ENCODE measurements at places on chromosomes 4 and X.

- DNase-seq, result no peak
- no peaks in the 10 kb centered on the region for H3K27me3 ChIP-seq
- H3K36me3 ChIP-seq, result no peaks in the 10 kb centered on the region
- H3K4me1 ChIP-seq, result no peaks in the 10 kb centered on the region
- no peak overlapping the region for H3K4me3 ChIP-seq
Observed at GRCh38 chrX:13868591-13868990, 51.7 kb upstream of the GPM6B start.

- no peaks in the 10 kb centered on the region for H3K36me3 ChIP-seq
- peak; percentile 3 for DNase-seq
- H3K27ac ChIP-seq, result no peak overlapping the region
Observed at GRCh38 chrX:103941201-103941975, 21.0 kb upstream of the TMSB15B start.

DNA sequence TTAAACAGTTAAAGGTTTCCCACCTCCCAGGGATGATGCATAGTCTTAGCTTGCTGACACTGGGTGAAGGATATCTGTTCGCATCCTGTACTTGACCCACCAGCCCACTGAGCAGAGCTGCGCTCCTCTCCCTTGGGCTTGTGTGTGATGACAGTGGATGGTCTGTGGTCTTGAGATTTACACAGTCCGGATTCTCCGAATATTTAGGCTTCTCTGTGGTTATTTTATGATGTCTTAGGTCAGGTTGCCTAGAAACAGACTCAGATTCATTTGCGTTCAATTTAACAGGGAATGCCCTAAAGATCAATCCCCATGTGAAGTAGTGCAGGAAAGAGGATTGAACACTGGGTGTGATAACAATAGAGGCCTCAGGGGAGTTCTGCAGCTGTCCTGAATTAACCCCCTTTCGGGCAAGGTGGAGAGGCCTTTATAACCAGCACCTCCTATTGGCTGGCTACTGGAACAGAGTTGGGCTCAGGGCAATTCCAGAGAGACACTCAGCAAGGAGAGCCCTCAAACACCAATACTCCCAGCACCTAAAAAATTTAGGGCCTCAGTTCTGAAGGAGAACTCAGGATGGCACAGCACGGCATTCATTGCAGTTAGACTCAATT is 653.2 kb upstream of the GALNT7 start:
- no peak overlapping the region for H3K4me3 ChIP-seq
- H3K4me1 ChIP-seq, result no peaks in the 10 kb centered on the region
- no peaks in the 10 kb centered on the region for H3K36me3 ChIP-seq
- DNase-seq, result no peak

GRCh38 chr4:70902577-70903290 is 565 bp downstream of the MOB1B start:
- no peaks in the 10 kb centered on the region for H3K27me3 ChIP-seq
- no peaks in the 10 kb centered on the region for H3K36me3 ChIP-seq
- peak overlapping the region; percentile 90 for H3K4me3 ChIP-seq
- DNase-seq, result peak; percentile 66
- H3K4me1 ChIP-seq, result peaks cover 7% of the 10 kb centered on the region

GRCh38 chr4:161816958-161817357 is 346.8 kb downstream of the FSTL5 start:
- DNase-seq, result no peak
- no peaks in the 10 kb centered on the region for H3K36me3 ChIP-seq
- H3K4me1 ChIP-seq, result no peaks in the 10 kb centered on the region
- H3K27ac ChIP-seq, result no peak overlapping the region

DNA sequence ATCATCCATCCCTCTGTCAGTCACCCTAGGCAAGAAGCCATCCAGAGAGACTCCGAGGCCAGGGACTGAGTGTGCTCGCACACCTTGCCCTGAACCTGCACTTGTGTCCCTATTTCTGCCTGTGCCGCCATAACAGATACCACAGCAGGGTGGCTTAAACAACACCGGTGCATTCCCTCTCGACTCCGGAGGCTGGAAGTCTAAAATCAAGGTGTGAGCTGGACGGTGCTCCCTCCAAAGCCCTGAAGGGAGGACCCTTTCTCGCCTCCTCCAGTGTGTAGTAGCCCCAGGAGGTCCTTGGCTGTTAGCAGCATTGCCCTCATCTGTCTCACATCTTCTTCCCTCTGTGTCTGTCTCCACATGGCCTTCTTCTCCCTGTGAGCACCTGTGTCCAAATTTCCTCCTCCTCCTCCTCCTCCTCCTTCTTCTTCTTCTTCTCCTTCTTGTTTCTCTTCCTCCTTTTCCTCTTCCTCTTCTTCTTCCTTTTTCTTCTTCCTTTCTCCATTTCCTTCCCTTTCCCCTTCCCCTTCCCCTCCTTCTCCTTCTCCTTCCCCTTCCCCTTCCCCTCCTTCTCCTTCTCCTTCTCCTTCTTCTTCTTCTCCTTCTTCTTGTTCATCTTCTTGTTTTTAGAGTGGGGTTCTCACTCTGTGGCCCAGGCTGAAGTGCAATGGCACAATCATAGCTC is 98.1 kb upstream of the ENPP6 start:
- no peak for DNase-seq
- no peaks in the 10 kb centered on the region for H3K27me3 ChIP-seq
- H3K4me1 ChIP-seq, result peaks cover 6% of the 10 kb centered on the region
- no peak overlapping the region for H3K4me3 ChIP-seq
- no peaks in the 10 kb centered on the region for H3K36me3 ChIP-seq

GRCh38 chr4:8224975-8225625 is 26.0 kb downstream of the SH3TC1 start:
- H3K27ac ChIP-seq, result no peak overlapping the region
- H3K4me1 ChIP-seq, result peaks cover 12% of the 10 kb centered on the region
- H3K4me3 ChIP-seq, result no peak overlapping the region
- DNase-seq, result no peak
- H3K27me3 ChIP-seq, result no peaks in the 10 kb centered on the region

DNA sequence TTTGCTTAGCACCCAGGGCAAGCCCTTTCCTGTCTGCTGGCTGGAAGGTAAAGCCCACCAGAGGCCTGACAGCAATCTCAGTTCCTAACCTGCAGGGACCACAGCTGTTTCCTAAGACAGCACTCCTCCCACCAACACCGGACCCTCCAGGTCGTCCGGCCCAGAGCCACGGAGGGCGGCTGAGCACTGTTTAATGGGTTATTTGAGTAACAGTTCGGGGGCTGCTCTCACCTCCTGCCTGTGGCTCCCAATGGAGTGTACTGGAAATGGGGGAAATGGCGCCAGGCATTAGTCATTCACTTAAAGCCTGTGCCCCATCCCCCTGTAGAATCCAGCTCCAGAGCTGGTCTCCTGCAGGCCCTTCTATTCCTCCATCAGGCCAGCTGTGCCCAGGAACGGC is 81.6 kb upstream of the ADRA2C start:
- no peaks in the 10 kb centered on the region for H3K36me3 ChIP-seq
- H3K27ac ChIP-seq, result no peak overlapping the region
- no peak for DNase-seq
- H3K4me3 ChIP-seq, result no peak overlapping the region

GRCh38 chr4:24235618-24236017 is 345.8 kb upstream of the PPARGC1A start:
- peaks cover 15% of the 10 kb centered on the region for H3K4me1 ChIP-seq
- H3K27ac ChIP-seq, result peak overlapping the region; percentile 53
- peak; percentile 64 for DNase-seq
- no peak overlapping the region for H3K4me3 ChIP-seq

- no peak for DNase-seq
- H3K4me3 ChIP-seq, result no peak overlapping the region
- peaks cover 13% of the 10 kb centered on the region for H3K36me3 ChIP-seq
- H3K27me3 ChIP-seq, result no peaks in the 10 kb centered on the region
Observed at GRCh38 chr4:78254893-78255292, 197.8 kb downstream of the FRAS1 start.

- DNase-seq, result no peak
- H3K27ac ChIP-seq, result no peak overlapping the region
- no peak overlapping the region for H3K4me3 ChIP-seq
- no peaks in the 10 kb centered on the region for H3K27me3 ChIP-seq
Observed at GRCh38 chr4:52244848-52245247, 193.7 kb downstream of the SPATA18 start.

DNA sequence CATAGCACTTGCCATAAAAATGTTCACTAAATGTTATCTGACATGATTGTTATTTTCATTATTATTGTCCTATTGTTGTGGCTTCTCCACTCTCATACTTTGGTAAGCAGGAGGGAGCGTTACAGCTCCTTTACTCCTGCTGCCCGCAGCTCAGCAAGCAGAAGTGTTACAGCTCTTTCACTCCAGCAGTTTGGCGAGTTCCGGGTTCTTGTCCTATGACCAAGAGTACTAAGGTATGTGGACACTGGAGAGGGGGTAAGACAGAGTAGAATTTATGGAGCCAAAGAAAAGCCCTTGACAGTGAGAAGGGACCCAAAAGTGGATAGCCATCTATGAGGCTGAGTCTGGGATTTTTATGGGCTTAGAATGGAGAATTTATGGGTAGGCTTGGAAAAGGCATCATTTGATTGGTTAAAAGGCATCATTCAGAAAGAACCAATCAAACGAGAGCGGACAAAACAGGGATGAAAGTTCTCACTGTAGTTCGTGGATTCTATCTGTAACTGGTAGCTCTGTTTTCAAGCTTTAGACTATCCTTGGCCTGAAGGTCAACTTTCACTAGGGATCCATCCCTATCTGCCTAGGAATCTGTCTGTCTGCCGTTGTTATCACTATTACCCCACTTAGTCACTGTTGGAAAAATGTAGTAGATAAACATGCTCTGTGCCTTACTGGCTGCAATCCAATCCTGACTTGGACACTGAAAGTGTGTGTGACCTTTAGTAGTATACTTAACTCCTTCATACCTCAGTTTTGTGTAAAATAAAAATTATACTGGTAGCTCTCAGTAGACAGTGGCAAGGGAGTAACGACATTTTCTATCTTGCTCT is 545.6 kb upstream of the LCORL start:
- DNase-seq, result peak; percentile 60
- H3K27ac ChIP-seq, result no peak overlapping the region
- H3K36me3 ChIP-seq, result no peaks in the 10 kb centered on the region

DNA sequence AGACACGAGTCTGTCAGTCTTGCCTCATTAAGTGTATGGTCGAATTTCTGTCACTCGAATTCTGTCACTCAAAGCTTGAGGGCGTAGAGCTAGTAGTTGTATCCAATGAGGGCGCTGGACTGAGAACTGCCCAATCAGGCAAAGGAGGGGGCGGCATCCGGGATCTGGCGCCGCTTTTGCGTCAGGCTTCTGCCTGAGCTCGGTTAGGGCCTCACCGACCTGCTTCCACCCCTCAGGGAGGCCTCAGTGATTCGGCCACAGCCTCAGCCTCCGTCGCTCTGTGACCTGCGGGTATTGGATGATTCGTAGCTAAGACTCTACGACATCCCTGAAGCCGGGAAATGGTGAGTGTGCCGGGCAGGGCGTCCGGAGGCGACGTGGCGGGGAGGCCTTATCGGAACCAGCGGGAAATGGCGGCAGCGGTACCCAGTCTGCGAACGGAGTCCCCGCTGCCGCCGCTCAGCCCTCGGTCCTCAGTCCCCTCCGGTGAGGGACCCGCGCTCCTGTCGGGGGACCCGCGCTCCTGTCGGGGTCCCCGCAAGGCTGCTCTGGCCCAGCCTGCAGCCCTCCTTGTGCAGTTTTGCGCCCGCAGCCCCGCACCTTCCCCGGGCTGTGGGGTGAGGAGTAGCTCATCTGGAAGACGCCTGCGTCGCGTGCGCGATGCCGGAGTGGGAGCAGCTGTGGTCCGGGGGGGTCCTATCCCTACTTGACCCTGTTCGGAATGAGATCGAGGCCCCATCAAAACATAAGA is 88.3 kb downstream of the ZNF718 start:
- H3K27me3 ChIP-seq, result peaks cover 7% of the 10 kb centered on the region
- H3K4me1 ChIP-seq, result no peaks in the 10 kb centered on the region
- DNase-seq, result peak; percentile 59
- peak overlapping the region; percentile 41 for H3K4me3 ChIP-seq
- no peaks in the 10 kb centered on the region for H3K36me3 ChIP-seq
- H3K27ac ChIP-seq, result no peak overlapping the region

GRCh38 chrX:85031505-85031904 is 27.8 kb downstream of the APOOL start:
- no peak for DNase-seq
- no peak overlapping the region for H3K4me3 ChIP-seq
- no peaks in the 10 kb centered on the region for H3K36me3 ChIP-seq
- H3K4me1 ChIP-seq, result no peaks in the 10 kb centered on the region

GRCh38 chrX:68658530-68658929 is 11.1 kb downstream of the STARD8 start:
- no peaks in the 10 kb centered on the region for H3K4me1 ChIP-seq
- H3K4me3 ChIP-seq, result no peak overlapping the region
- no peak overlapping the region for H3K27ac ChIP-seq

- no peak overlapping the region for H3K27ac ChIP-seq
- peak; percentile 4 for DNase-seq
- no peaks in the 10 kb centered on the region for H3K27me3 ChIP-seq
- H3K4me3 ChIP-seq, result no peak overlapping the region
- H3K4me1 ChIP-seq, result no peaks in the 10 kb centered on the region
Observed at GRCh38 chrX:54415534-54416350, 24.5 kb upstream of the TSR2 start.

- H3K4me1 ChIP-seq, result peaks cover 7% of the 10 kb centered on the region
- peak; percentile 63 for DNase-seq
- no peak overlapping the region for H3K27ac ChIP-seq
- H3K4me3 ChIP-seq, result no peak overlapping the region
- H3K27me3 ChIP-seq, result no peaks in the 10 kb centered on the region
- H3K36me3 ChIP-seq, result no peaks in the 10 kb centered on the region
Observed at GRCh38 chrX:22095286-22095685, 63.2 kb downstream of the PHEX start.

- H3K4me3 ChIP-seq, result no peak overlapping the region
- no peak overlapping the region for H3K27ac ChIP-seq
- DNase-seq, result no peak
- no peaks in the 10 kb centered on the region for H3K36me3 ChIP-seq
- H3K4me1 ChIP-seq, result no peaks in the 10 kb centered on the region
Observed at GRCh38 chrX:119745283-119745848, 13.0 kb upstream of the SOWAHD start.

- no peaks in the 10 kb centered on the region for H3K27me3 ChIP-seq
- no peak for DNase-seq
- no peak overlapping the region for H3K4me3 ChIP-seq
Observed at GRCh38 chr4:137655302-137655701, 123.0 kb upstream of the PCDH18 start.

GRCh38 chr4:41611881-41612871 is 74.2 kb downstream of the LIMCH1 start:
- peak overlapping the region; percentile 29 for H3K27ac ChIP-seq
- DNase-seq, result peak; percentile 27
- no peaks in the 10 kb centered on the region for H3K36me3 ChIP-seq
- H3K4me3 ChIP-seq, result no peak overlapping the region

Measured in large intestine (tissue), 12 donors.